Amniotic stem cell (primary cell): ENCODE measurements at places on chromosomes 7 and 10.

DNA sequence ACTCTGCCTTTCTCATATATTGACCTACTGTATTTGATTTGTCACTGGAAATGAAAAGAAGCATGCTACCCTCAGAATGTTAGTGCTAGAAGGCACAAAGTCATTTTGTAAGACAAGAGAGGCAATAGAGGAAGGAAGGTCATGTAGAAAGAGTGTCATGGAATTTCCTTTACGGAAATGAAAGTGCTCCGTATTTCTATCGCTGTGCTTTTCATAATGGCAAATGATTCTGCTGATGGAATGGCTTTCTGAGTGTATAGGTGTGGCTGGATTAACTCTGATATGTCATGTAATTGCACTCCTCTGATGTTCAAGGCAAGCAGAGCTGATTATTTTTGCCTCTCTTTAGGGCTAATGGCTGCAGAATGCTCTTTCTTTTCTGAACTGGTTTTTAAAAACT lies 15.5 kb upstream of the STEAP4 start:
- DNase-seq = no peak

DNA sequence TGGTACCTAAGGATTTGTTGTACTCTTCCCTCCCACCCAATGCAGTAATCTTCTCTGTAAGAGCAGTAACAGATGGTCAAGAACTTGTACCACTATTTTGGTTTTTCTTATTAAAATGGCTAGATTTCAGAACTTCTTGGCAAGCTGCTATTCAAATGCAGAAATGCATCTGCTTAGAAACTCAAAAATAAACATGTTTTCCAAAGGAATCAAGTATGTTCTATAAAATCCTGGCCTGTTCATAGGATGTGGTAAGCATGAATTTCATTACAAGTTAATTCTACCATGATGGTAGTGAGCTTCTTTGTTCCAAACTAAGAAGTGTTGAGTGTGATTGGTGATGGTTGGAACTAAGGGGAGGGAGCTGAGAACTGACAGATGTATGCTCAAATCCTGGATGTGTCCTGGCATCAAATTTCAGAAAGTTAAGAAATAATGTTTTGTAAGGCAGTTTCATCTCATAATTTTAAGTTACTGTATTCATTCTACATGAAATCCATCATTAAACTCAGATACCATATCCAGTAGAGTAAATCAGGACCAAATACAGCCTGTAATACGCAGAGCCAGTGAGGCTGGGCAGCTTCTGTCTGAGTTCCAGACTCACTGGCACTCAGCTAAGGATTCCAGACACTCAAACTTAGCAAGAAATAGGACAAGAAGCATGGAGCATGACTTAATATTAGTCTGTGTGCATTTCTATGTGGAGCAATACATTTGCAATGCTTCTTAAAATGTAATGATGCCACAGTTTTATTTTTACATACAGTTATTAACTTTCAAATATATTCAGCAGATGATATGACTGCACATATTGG lies 119.6 kb downstream of the TES start:
- DNase-seq = no peak

GRCh38 chr10:73881221-73881919 lies 7.0 kb upstream of the CAMK2G start:
- no peak for DNase-seq

- DNase-seq = no peak
Measured at GRCh38 chr10:118723466-118723865, 31.3 kb downstream of the CACUL1 start.

DNA sequence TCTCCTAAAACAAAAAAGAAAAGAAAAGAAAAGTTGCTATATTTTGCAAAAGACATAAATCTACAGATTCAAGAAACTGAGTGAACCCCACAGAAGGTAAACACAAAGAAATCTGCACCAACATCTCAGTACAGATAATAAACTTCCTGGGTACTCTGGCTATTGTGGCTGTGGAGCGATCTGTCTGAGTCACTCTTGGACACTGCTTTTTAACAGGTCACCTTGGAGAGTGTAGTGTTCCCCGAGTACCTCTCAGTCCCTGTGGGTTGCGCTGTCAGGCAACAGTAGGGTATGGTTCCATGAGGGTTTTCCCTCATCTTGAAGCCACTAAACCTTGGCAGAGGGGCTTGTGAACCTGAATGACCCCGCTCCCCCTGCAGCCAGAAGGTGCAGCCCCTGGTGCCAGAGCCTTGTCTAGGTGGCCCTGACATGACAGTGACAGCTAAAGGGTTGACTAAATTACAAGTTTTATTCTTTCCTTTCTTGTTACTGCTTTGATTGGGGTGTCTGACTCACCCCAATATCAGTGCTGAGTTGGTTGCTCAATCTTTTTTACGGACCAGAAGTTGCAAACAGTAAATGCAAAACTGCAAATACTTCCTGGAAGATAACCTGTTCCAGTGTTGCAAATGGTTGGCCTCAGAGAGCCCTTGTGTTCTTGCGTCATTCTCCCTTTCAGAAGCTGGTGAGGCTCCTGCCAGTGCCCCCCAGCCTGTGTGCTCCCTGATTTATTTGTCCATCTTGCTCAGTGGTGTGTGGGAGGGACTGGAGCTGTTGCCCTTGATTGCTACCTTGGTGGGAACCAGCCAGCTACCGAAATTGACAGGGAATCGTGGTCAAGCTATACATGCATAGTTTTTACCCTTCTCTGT lies 30.6 kb downstream of the POR start:
- DNase-seq = no peak

DNA sequence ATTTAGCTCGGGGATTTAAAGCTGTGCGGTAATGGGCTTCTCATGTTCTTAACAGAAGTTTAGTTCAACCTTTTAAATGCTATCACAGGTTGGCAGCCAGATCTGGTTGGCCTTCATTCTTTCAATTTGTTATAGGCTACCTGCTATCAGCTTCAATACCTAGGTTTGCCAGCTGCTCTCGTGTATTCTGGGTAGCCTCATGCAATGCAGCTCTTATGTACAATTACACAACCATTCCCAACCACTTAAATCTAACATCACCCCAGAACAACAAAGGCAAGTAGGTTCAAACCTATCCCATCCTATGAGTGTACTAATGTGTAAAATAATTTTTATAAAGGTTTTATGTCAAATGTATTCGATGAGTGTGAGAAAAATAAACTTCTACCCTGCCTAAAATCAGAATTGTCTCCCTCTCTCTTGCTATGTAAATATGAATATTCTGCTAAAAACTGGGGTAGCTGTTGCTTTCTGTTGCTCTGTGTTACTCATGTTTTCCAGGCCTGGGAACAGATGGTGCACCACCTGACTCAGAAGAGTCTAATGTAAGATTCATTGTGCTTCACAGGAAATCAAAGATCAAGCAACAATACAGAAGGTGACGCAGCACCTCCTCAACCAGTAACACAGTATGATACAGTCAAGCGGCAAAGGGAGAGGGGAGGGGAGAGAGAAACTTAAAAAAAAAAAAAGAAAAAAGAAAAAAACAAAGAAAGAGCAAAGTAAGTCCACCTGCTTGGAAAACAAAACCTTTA lies 188.6 kb downstream of the ETV1 start:
- no peak for DNase-seq

GRCh38 chr10:114974625-114975024 lies 36.6 kb downstream of the TRUB1 start:
- no peak for DNase-seq

DNA sequence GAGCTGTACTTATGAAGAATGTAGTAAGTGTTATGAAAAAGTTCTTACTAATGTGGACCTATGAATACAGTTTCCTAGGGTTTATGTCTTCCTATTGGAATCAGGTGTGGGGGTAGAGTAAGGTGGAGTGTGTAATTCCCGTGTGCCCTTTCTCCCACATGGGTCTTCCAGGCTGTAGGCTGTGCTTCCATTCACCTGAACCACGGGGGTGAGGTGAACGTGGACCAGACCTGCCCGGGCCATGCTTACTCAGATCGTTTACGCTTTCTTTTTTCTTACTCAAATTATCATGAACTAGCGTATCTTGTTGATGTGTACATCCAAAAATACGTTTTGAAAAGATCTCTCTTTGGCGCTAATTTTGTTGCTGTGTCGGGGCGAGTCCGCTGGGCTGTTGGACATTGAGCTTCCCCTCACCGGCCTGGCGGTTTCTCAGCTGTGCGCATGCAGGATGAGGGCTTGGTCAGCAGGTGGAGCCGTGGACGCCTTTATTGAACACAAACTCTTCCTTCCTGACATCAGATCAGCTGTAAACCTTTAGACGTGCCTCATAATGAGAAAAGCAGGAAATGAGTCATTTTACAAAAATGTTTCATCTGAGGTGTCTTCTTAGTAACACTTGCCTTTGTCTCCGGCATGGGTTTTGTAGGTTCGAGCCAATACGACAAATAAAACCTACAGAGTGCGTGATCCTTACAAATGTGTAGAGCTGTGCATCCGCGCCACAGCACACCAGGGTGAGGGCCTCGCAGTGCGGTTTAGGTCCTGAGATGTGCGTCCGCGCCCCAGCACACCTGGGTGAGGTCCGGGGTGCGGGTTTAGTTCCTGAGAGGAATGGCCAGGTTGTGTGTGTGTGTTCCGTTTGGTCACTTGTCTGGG lies 53.8 kb downstream of the WDR37 start:
- DNase-seq = no peak

- DNase-seq = no peak
Measured at GRCh38 chr7:26369593-26369992, 77.9 kb downstream of the SNX10 start.

DNA sequence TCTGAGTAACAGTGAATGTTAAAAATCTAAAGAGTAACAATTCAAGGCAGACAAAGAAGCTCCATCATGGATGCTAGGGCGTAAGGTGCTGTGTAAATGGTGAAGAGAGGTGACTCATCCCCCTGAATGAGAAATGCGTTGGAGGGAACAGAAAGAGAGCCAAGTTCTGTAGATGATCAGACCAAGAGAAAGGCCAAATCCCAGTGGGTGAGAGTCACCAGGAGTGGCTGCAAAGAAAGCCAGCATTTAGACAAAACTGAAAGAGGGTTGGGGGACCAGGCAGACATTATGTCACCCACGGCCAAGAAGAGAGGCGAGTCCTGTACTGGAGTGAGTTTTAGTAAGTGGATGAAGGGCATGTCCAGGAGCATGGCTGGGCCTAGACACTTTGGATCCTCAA lies 153.1 kb downstream of the TRIL start:
- no peak for DNase-seq

DNA sequence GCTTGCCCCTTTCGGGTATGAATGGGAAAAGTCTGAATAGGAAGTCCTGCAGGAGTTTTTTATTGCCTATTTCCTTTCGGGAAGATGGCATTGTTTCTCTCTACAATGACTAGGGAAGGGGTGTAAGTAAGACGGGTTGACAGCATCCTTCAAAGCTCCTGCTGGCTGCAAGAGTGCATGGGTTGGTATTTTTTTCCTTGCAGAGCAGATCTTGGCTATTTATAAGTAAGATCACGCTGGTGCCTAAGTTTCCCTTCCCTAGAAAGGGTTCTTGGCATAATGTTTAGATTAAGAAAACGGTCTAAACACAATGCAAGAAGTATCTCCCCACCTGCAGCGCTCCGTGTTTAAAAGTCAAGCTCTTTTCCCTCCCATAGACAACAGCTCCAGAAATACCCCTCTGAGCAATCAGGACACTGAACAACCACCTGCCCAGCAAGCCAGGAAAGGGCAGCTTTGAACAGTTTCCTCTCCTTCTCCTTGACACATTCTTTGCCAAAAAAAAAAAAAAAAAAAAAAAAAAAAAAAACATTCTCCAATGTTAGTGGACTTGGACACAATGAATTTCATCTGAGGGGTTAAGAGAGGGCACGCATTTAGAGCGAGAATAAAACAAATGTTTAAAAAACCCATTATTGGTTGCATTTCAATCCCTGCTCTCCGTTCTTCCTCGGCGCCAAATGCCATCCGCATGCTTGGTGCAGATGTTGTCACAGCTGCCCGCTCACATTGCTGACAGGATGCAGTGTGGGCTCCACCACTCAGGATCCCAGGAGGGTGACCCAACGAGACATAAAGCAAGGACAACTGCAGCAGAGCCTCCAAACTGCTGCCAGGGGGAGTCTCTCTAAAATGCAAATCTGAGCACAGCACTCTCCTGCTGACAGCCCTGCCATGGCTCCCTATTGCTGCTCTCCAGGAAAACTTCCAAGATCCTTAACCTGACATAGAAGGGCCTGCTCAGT lies 427.4 kb upstream of the MGMT start:
- no peak for DNase-seq

GRCh38 chr10:97320480-97321031 lies 1.5 kb downstream of the FRAT1 start:
- DNase-seq = no peak

DNA sequence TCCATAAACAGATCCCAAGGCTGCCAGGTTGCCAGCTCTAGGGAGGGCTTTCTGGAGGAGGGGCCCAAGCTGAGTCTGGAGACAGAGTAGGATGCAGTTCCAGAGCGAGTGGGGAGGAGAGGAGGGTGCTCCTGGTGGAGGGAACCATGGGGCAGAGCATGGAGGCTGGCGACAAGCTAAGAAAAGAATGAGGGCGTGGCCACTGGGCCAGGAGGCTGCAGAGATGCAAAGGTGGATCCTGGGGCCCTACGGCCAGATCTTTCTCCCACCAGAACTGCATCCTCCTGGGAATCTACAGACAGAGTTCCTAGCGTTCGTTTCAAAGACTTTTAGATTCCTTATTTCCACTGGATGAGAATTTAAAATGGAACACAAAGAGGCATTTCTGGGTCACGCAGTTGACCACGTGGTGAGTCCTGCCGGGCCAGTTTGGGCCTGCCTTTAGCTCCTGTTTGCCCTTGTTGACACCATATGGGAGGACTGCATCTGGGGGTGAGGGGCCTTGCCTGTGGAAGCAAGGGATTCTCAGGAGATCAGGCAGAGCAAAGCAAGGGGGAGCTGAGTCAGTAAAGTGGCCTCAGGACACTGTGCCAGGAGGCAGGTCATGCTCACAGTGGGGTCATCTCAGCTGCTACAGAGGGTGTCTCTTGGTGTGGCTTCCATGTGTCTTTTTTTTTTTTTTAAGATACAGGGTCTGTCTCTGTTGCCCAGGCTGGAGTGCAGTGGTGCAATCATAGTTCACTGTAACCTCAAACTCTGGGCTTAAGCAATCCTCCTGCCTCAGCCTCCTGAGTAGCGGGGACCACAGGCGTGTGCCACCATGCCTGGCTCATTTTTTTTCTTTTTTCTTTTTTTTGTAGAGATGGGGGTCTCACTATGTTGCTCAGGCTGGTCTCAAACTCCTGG lies 137.8 kb downstream of the SH3PXD2A start:
- DNase-seq = no peak

GRCh38 chr10:118918587-118918986 lies 110.9 kb upstream of the NANOS1 start:
- DNase-seq = no peak

- DNase-seq = no peak
Measured at GRCh38 chr7:17472939-17473338, 174.5 kb downstream of the AHR start.

- DNase-seq = no peak
Measured at GRCh38 chr10:7306147-7306546, 104.7 kb downstream of the SFMBT2 start.
